ENCODE measurements at places on chromosomes 11 and 22. TPM values are rescaled to one million over a fixed set of nuclear protein-coding genes. Genes with fewer than 3 reads are reported as not detected.

SCUBE1 gene
- total RNA-seq = 0.03 TPM

CHRM4 gene
- 0.37 TPM for total RNA-seq

SHANK2 gene
- total RNA-seq = not detected

OR10A6 gene
- not detected for total RNA-seq

RAC2 gene
- total RNA-seq = 1,252 TPM

TENM4 gene
- total RNA-seq = not detected

OR51E2 gene
- not detected for total RNA-seq

MOGAT2 gene
- total RNA-seq = not detected

DNA sequence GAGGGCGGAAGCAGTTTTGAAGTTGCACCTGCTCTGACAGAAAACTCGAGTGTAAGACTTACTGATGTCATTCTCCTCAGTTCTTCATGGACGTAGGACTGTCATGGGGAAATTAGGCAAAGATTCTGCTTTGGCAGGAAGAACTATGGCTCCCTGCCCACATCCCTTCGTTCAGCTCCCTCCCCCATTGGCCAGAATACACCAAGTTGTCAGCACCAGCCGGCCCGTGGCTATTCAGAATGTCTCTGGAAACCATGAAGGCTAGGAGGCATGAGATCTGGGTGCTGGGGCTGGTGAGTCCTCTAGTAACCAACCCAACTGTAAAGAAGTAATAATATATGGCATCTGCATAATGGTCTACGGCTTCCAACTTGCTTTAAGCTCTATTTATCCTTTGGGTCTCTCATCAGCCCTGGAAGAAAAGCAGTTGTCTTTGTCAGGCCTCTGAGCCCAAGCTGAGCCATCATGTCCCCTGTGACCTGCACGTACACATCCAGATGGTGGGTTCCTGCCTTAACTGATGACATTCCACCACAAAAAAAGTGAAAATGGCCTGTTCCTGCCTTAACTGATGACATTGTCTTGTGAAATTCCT is 74.1 kb downstream of the PIWIL4 start:
- no peak for DNase-seq

- DNase-seq = no peak
These were observed 4.6 kb upstream of the KCNJ5 start for GRCh38 chr11:128886406-128887124.

DNA sequence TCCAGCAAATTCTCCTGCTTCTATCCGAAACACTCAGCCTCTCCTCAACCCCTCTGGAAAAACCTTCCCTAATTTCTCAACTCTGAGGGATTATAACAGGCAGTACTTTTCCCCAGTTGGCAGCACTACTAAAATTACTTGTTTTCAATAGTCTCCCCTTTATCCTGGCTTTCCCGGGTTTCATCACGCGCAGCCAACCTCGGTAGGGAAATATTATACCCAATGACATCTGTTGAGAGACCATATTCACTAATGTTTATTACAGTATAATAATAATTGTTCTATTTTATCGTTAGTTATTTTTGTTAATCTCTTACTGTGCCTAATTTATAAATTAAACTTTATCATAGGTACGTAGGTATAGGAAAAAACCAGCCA is 330 bp upstream of the POLD3 start:
- no peak for DNase-seq

DNA sequence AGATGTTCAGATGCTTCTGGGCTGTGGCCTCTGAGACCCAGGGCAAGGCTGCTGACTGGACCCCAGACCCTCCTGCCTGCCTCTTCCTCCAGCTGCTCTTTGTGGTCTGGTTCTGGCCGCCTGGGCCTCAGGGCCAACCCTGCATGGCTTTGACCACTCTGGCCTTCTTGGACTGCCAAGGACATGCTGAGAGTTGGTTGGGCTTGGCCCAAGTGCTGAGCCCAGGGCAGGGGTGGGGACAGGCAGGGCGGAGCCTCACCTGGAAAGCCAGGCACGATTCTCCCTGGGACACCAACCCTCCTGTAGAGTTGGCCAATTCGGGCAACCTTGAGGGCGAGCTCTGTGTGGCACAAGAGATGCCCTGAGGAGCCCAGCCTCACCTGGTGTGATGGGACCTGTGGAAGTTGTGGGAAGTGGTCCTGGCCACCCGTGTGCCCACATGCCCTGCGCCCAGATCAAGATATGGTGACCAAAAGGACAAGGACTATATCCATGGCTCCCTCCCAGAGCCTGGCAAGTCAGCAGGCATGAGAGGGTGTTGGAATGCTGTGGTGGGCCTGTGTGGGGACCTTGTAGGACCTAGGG is 11.6 kb downstream of the TANGO2 start:
- DNase-seq = no peak

DNA sequence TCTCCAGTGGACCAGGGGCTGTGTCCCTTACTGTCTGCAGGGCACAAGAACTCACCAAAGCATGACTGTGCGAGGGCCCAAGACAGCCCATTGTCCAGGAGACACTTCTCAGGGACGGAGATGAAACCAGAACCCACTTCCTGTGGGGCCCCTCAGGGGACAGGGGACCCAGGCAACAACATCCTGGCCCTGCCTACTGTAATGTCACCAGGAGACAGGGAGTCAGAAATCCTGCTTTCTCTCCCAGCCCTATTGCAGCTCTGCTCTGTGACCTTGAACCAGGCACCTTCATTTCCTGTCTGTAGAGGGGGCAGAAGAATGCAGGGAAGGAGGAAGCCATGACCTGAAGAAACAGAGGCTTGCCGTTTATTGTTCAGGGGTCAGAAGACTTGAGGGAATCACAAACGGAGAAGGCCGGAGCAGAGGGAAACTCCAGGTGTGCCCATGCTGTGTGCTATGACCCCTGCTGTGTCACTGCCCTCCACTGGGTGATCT is 98.0 kb downstream of the NAT10 start:
- peak; percentile 43 for DNase-seq

All from activated CD8-positive, alpha-beta T cell treated with anti-CD3 and anti-CD28 coated beads, Interleukin-2, amount 10 ng/mL, durations not matched to agents 7 days and 5 days (primary cell).